ENCODE measurements at places on chromosomes 4 and X.

GRCh38 chr4:89009115-89009514 lies 47.9 kb downstream of the FAM13A start:
- DNase-seq: no peak

DNA sequence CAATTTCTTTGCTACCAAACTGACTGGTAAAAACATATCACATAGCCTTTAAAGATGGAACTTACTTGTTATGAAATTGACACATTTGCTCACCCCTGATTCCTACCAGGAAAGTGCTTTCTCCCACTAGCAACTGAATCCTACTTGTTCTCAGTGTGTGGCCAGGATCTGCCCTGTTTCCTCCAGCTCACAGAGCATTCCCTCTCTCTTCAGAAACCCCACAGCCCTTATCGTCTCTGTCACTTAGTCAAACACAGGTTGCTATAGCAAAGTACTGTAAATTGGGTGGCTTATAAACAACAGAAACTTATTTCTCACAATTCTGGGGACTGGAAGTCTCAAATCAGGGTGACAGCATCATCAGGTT lies 265.2 kb upstream of the BOD1L1 start:
- no peak for DNase-seq

DNA sequence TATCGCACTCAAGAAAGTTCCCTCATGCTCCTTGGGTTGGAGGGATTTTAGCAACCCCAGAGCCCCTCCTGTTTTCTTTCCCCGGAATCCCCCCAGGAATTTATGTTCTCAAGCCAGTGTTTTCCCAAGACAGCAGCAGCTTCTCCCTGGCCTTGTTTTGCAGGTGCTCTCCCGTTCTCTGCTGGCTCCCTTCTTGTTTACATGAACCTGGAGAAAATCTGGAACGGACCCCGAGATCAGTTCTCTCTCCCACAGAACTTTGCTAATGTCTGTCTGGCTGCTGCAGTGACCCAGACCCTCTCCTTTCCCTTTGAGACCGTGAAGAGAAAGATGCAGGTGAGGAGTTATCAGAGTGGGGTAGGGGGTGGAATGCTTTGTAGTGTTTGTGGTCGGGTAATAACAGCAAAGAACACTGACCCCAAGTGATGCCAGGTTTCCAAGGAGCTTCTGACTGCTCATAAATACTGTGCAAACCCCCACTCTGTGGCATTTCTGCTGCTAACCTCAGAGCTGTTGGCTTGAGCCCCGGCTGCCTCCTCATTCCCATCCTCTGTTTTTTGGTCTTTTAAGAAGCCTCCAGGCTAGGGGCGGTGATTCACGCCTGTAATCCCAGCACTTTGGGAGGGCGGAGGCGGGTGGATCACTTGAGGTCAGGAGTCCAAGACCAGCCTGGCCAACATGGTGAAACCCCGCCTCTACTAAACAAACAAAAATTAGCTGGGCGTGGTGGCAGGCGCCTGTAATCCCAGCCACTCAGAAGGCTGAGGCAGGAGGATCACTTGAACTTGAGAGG lies 11.1 kb downstream of the SLC25A43 start:
- DNase-seq: no peak

GRCh38 chr4:26860922-26861433 lies 337 bp downstream of the STIM2 start:
- DNase-seq: no peak

GRCh38 chrX:68415316-68415715 lies 18.0 kb downstream of the OPHN1 start:
- DNase-seq: no peak

DNA sequence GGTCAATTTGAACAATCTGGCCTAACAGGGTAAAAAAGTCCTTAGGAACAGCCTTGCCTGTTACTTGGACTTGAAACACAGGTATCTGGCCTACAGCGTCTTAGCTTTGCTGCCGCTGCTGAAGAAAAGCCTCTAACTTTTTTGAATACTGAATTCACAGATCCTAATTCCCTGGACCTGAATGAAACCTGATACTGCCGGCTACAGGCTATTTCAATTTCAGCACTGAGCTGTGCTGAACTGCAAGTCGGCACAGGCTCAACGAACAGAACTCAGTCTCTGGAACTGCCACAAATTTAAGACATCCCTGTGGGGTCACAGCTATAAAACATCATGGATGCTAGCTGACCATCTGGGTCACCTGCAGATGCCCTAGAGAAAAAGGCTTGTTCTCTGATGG lies 7.2 kb downstream of the NR0B1 start:
- DNase-seq: no peak

DNA sequence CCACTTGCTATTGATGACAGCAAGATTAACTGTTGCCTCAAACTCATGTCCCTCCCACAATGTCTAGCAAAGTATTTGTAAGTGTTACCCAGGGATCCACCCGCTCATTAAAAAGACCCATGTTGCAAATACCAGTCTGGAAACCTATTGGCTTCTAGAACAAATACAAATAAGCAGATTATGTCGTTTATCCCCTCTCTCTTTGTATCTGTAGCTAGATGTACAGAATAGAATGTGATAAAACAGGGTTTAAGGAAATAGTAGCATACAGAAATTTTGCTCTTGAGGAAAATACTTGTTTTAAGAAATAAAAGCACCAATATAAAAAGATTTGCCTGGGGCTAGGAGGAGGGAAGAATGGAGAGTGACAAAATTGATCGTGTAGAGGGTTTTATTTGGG lies 142.7 kb upstream of the ZIC3 start:
- no peak for DNase-seq

- no peak for DNase-seq
Measured at GRCh38 chrX:71581210-71581609, 3.0 kb downstream of the GCNA start.

GRCh38 chr4:109067508-109068235 lies 234.8 kb downstream of the COL25A1 start:
- DNase-seq: no peak

DNA sequence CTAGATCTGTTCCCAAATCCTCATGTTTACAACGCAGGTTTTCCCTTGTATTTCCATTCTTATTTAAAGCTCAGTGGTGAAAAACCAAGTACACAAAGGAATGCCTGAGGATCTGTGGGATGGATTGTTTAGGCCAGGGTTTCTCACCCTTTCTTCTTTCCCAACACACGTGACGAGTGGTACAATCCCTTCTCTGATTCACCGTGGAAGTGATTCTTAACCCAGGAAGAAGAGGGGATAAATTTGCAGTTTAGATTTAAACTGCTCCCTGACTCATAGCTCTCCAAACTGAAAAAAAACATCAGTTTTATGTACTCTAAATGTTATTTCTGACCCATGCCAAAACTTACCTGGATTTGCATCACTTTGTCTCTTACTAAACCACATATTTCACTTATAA lies 17.0 kb downstream of the PAQR3 start:
- no peak for DNase-seq

GRCh38 chr4:185958094-185958747 lies 110.7 kb upstream of the TLR3 start:
- no peak for DNase-seq

DNA sequence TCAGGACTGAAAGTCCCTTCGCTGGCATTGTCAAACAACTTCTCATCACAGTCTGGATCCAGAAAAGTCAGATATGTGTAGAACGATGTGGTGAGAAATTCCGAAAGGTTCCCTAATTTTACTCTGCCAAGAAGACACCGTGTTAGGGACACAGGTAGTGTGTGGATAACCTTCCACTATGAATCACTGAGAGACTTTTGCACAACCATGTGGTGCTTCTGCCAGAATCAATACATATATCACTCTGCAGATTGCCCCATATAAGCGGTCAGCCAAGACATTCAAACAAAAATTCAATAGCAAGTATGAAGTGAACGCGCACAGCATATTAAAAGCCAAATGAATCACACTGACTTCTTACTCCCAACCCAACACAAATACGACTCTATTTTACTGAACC lies 63.8 kb downstream of the PHKA2 start:
- no peak for DNase-seq

GRCh38 chr4:186844059-186844681 lies 120.5 kb upstream of the FAT1 start:
- DNase-seq: no peak

GRCh38 chrX:41868392-41868977 lies 54.9 kb downstream of the CASK start:
- DNase-seq: no peak
